Pons (tissue), 1 donor: ENCODE measurements at places on chromosomes 1 and 21.

DNA sequence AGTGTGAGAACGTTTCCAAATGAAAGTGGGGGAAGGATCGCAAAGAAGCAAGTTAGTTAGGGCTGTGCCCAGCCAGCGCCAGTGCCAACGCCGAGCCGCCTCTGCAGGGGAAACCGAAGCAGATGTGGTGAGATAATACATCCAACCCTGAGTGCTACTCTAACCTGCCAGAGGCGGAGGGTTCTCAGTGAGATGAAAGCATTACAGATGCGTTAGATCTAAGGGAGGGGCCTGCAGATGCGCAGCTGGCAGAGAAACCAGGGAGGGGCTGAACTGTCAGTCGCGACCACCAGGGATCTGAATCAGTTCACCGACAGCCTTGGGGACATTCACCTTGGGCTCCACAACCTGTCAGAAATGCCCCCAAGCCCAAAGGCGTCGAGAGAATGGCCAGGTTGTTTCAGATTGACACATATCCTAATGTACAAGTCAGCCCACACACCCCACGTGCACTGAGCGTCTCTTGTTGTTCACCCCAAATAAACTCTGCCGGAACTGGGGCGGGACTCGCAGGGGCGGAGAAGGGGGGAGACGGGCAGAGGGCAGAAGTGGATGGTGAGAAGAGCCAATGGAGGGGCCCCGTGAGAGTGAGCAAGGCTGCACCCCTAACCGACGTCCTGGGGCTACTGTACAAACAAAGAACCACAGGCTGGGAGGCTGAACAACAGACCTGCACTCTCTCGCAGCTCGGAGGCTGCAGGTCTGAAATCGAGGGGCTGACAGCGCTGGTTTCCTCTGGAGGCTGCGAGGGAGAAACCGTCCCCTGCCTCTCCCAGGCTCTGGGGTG, 8.7 kb upstream of the UMODL1 start:
- DNase-seq: peak; percentile 42

- no peak for DNase-seq
Observed at GRCh38 chr1:43878854-43879253, 54.7 kb upstream of the ARTN start.

GRCh38 chr1:7208647-7209180, 423.5 kb downstream of the CAMTA1 start:
- no peak for DNase-seq

GRCh38 chr1:156198831-156199349, 5.0 kb downstream of the SLC25A44 start:
- DNase-seq: no peak

GRCh38 chr1:227548119-227548397, 15.3 kb upstream of the ZNF678 start:
- DNase-seq: no peak

DNA sequence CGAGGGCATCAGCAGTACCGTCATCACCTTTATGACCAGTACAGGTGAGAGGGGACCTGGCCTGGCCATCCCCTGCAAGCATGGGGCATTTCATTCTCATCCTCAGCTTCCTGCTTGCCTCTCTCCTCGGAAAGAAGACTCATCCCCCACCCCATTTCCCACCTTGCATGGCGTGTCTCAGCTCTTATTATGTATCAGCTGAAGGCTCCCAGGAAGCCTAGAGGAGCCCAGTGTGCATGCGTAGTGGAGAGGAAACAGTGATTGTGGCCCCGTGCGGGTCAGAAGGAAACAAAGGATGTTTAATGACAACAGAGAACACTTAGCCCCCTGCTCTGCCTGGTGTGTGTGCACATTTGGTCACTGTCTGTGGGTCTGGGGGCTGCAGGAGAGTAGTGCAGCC, 40.3 kb upstream of the CNTN2 start:
- DNase-seq: no peak

GRCh38 chr1:198300451-198300850, 143.7 kb downstream of the NEK7 start:
- DNase-seq: no peak

DNA sequence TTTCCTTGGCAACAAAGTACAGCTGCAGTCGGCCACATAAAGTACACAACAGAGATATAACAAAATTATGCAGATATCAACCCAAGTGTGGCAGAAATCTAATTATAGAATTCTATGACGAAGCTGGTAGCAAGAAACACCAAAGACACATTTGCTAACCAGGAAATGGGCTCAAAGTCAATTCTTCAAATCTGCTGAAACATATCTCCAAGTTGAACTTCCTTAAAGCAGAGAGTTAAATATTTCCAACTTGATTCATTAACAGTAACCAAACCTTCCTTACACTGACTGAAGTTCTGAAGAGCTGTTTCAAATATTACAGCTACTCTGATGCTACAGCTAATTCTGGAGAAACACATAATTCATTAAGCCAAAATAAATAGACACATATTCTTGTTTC, 67.6 kb upstream of the SDC3 start:
- peak; percentile 38 for DNase-seq

- DNase-seq: peak; percentile 37
Observed at GRCh38 chr21:33976082-33977016, 60.7 kb upstream of the ATP5PO start.

GRCh38 chr1:70441392-70442035, 30.4 kb downstream of the CTH start:
- DNase-seq: no peak
